ENCODE measurements at places on chromosomes 12 and 14.

DNA sequence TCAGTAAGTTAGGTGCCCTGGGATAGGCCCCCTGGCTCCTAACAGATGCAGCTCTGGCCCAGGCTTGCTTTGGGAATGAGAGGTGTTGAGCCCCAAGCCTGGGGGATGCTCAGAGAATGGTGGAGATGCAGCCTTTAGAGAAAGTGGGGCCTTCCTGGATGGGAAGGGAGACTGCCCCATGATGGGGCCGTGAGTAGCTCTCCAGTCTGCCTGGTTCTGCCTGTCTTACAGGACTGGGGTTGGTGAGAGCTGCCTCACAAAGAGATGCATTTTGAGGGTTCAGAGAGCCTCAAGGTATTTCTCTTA, 523 bp upstream of the VRTN start:
- DNase-seq: no peak

GRCh38 chr12:6773590-6774351, 1.5 kb downstream of the LAG3 start:
- peak; percentile 61 for DNase-seq

DNA sequence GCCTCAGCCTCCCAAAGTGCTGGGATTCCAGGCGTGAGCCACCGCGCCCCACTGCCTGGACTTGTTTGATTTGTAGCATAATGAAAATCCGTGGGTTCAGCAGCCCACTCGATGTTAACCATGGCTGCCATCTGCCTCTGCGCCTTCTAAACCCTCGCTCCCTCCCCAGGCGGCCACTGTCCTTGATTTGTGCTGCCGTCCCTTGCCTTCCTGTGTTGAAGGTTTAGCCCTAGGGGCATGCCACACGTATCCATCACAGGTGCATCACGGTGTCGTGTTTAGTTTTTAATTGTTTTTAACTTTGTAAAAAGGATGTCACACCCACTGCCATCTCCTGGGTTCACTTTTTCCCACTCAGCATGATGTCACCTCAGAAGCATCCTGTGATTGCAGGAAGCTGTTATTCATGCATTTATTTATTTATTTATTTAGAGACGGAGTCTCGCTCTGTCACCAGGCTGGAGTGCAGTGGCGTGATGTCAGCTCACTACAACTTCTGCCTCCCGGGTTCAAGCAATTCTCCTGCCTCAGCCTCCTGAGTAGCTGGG, 24.5 kb upstream of the ULK1 start:
- no peak for DNase-seq

DNA sequence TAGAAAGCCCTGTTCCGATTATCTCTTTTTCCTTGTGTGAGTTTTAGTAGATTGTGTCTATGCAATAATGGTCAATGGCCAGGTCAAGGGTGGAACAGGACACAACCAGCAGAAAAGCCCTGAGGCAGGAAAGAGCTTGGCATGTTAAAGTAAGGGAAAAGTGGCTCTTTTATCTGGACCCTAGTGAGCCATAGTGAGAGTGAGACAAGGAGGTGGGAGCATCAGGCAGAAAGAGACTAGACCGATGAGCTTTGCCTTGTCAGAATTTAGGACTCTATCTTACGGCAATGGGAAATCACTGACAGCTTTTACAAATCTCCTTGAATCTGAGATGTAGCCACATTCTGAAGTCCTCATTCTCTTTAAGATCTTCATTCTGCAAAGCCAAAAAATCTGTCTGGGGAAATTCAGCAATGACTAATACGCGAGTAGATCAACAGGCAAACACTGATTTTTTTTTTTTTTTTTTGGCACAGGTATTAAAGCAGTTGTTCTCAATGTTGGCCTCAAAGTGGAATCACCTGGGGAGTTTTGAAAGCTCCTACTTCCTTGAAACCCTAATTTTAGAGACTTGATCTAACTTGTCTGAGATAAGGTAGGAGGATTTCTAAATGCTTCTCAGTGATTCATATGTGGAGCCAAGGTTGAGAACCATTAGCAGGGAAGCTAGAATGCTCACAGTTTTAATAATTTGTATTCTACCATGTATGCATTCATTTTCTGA, 33.9 kb downstream of the TMEM19 start:
- DNase-seq: no peak

DNA sequence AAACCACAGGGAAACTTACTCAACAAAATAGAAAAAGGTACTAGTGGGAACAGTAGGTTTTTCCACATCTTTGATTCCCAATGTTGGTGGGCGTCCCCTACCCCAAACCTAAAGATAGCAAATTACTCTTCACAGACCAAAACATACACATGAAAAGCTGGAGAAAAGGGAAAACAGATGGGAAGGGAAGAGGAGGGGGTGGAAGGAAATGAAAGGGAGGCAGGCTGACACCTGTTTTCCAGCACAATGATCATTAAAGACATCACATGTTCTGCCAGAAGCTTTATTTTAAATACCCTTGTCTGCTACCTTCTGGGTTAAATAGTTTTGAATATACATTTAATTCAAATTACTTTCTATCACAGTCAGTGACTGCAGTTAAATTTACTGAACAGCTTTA, 1617.9 kb upstream of the SEL1L start:
- DNase-seq: no peak

- DNase-seq: no peak
Observed at GRCh38 chr12:116303066-116303465, 25.6 kb upstream of the MED13L start.

- DNase-seq: no peak
Observed at GRCh38 chr12:115762936-115763335, 514.6 kb downstream of the MED13L start.

DNA sequence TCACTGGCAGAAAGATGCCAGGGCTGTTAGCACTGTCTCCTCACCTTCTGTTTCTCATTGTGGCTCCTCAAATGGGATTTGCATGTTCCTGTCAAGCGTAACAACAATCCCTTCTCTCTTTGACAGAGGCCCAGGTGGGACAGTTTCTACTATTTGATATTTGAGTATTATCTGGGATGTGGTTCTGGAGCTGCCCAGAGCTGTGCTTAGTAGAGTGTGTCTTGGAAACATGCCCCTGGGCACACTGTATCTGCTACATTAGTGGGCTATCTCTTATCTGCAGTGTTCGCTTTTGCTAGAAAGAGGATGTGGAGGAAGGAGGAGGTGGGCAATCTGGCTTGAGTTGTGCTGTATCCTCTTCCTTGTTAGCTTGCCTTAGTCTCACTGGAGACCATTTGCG, 3.8 kb upstream of the ACADS start:
- DNase-seq: no peak

GRCh38 chr14:99382071-99382470, 98.6 kb downstream of the SETD3 start:
- DNase-seq: no peak

DNA sequence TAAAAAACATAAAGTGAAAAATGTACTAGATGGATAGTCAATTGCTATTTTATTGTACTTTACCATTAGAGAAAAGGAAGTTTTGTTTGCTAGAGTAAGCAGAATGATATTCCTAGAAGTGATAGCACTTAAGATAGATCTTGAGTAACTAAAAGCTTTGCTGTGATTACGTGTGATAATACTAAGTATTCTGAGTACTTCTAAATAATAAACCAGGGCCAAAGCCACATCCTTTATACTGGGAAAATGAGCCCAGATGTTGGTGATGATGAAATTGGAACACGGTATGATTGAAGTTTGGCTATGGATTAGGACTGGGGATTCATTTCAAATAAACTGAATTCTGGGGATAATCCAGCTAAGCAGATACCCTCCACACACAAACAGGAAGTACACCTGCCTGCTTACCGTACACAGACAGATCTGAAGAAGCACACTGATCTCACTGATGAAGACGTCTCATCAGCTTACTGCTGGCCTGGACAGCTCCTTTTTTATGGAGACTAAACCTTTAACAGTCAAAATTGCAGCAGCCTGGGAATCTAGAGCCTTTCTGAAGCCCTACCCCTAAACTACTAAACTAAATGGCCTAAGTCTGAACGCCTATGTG, 199.8 kb downstream of the LRFN5 start:
- no peak for DNase-seq

DNA sequence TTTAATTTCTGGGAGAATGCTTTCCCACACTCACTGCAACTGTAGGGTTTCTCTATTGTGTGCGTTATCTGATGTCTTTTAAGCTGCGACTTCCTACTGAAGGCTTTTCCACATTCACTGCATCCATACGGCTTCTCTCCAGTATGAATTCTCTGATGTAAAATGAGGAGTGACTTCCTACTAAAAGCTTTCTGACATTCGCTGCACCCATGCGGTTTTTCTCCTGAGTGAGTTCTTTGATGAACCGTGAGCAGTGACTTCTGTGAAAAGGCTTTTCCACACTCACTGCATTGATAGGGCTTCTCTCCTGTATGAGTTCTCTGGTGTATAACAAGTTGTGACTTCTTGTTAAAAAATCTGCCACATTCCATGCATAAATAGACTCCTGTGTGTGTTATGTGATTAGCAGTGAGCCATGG, 29.7 kb downstream of the ZNF605 start:
- no peak for DNase-seq

GRCh38 chr12:43493261-43493797, 58.7 kb downstream of the ADAMTS20 start:
- DNase-seq: no peak

DNA sequence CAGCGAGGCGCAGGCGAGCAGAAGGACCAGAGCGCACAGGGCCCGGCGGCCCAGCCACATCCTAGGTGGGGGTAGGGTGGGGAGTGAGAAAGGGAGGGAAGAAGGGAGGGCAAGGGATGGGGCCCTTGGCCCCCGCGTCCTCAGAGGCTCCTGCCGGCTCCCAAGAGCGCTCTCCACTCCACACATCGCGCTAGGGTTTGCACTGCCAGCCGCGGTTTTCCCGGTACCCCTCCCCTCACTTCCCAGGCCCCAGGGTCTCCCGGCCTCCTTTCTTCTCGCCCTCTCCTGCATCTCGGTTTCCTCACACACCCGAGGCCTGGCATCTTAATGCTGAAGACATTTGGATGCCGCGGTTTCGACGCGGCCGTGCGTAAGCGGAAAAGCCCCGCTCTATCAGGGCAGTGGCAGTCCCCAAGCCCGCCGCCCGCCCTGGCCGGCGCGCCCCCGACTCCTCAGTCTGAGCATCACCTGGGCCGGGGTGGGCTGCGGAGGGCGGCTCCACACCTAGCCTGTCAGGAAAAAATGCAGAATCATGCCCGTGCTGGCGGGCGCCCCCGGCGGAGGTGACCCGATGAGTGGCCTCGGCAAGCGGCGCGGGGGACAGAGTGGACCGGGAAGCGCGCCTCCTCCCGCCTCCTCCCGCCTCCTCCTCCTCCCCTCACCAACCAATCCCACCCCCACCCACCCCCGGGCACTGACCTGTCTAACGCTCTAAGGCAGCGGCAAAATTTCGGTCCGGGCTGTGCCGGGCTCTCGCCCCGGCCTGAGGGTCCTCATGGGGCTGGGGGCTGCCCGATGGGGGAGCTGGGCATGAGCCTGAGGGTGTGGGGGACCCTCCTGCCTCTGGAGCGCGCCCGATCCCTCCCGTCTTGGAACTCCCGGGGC, 686 bp downstream of the B4GALNT1 start:
- DNase-seq: no peak

GRCh38 chr14:75757644-75758402, 96.8 kb downstream of the TTLL5 start:
- DNase-seq: no peak

All from stimulated activated CD8-positive, alpha-beta memory T cell treated with anti-CD3 and anti-CD28 coated beads, Interleukin-4, amount 100 ng/mL, for 4 hours (primary cell).